Kidney (tissue), 22 donors: ENCODE measurements at places on chromosomes 4 and X.

DNA sequence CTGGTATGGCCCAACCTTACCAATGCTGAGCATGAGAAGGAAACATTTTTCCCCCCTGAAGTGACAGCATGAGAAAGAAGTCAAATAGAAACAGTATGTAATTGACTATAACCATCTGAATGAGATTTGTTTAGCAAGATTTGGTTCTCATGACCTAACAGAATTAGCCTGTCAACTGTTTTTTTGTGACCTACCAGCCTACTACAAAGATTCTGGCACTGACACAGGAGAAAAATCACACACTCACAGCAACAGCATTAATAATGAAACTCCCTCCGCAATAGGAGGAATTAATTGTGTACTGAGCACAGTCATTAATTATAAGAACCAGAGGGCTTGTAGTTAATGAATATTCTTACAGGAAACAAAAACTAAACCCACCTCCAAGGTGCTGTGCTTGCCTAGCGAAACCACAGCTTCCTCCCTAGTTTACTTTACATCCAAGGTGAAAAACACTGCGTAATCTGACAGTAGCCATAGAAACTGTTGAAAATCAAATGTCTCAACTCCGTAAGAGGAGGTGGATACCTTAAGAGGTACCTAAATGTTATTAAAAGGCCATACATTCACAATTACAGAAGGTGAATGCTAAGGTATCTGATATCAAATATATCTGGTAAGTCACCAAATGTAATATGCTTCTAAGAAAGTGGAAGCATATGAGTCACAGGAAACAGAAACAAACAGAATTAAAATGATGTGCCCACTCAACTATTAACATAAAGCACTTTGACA lies 34.9 kb downstream of the MMRN1 start:
- no peak for DNase-seq

- DNase-seq, result no peak
Observed at GRCh38 chrX:8851231-8851886, 50.2 kb upstream of the FAM9A start.

DNA sequence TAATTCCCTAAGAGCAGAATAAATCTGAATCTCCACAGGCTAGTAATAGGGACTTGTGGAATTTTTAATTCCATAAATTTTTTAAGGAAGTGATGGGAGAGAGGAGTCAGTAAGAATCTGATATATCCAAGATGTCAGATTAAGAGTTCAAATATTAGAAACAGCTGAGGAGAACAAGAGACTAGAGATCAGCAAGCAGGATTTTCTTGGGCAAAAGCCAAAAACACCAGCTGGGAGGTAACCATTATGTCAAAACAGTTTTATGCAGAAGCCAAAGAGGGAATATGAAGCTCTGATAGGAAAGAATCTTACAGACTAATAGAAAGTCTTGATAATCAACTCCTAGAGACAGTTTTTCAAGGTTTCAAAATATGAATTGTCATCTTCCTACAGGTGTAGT lies 72.2 kb upstream of the RBPJ start:
- peak; percentile 65 for DNase-seq

GRCh38 chrX:15672881-15673280 lies 8.3 kb upstream of the CLTRN start:
- DNase-seq, result no peak

DNA sequence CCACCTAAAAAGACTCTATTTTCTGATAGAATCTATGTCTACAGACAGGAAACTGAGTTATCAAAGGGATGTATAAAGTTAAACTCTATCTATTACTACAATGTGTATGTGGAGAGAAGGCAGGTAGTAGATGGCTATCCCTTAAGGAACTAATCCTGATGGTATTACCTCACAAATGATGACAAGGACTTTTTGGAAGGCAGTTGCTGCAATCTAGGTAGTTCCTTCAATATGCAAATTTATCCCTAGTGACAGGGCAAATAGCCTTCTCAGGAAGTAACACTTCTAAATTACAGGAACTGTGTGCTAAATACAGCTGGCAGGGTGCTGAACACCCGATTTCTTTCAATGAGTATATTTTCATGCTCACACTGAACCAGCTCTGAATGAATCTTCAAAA lies 177.4 kb downstream of the COL25A1 start:
- DNase-seq, result no peak

DNA sequence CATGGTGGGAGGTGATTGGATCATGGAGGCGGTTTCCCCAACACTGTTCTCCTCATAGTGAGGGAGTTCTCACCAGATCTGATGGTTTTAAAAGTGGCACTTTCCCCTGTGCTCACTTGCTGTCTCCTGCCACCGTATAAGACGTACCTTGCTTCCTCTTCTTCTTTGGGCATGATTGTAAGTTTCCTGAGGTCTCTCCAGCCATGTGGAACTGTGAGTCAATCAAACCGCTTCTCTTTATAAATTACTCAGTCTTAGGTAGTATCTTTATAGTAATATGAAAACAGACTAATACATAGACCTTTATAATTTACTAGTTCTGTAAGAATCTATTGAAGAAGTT lies 82.5 kb upstream of the PITX2 start:
- DNase-seq, result no peak

- no peak for DNase-seq
Observed at GRCh38 chr4:10741961-10742699, 57.6 kb upstream of the CLNK start.

GRCh38 chr4:139872274-139872673 lies 206.7 kb downstream of the MGST2 start:
- no peak for DNase-seq

DNA sequence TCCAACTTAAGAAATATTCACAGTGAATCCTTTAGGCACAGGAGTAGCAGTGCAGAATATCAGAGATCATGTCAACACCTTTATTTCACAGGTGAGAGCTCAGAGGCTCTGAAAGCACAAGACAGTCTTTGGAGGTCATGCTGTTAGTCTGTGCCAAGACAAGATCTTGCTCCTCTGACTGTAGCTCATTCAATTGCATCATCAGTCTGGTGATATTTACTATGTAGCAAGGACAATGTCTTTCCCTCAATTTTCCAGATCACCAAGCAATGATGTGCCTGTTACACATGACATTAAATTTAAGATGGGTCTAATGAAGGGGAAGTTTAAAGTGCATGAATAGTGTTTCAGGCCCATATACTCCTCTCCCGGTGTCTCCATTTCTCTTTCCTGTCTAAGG lies 277.5 kb downstream of the IL15 start:
- DNase-seq, result peak; percentile 77

DNA sequence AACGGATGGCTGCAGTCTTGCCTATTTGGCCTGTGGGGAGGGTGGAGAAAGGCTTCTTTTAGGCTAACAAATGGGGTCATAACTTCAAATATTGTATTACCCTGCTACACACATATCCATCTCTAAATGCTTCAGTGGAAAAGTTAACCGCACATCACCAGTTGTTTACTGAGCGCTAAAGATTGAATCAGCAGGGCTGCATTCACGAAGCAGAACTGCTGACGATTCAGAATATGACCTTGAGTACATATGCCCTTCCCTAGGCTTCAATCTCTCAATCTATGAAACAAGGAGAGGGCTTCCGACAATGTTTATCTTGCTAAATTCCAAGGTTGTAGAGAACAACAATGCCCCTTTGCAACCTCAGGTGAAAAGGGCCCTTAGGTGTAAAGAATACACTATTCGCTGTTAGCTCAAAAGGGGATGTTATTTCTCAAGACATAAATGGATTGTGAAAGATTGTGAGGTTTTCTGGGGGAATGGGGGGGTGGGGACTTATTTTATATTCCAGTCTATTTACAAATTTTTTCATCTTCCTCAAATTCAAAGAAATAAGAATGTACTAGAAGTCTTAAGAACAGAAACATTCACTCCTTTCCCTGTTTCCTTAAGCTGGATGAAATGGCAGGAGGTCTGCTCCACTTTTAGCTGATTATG lies 2.6 kb upstream of the ATP6AP2 start:
- no peak for DNase-seq
